Endothelial cell of umbilical vein (primary cell): ENCODE measurements at places on chromosomes 4 and X. TPM values are rescaled to one million over a fixed set of nuclear protein-coding genes. Genes with fewer than 3 reads are reported as not detected.

Gene PRR32
- not detected in 2 replicates for total RNA-seq

GRCh38 chr4:14667624-14668151 lies 334.6 kb upstream of the CPEB2 start:
- no peaks in the 10 kb centered on the region for H3K4me1 ChIP-seq
- no peak overlapping the region for H3K4me3 ChIP-seq
- no peak overlapping the region for H3K27ac ChIP-seq

DNA sequence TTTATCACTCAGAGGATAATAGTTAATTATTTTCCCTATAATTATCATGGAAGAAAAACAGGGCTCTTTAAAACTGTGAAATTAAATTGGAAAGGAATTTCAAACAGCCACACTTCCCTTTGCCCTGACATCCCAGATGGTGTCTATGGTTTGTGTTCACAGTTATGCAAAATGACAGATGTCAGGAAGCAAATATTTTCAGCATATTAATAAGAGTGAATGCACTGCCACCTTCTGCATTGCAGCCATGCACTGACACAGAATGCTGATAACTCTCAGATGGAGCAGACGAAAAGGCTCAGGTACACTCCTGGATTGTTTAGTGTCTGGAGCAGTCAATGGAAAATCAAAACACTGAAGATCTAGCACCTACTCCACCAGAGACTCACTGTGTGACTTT lies 57.6 kb downstream of the RWDD4 start:
- H3K27ac ChIP-seq: no peak overlapping the region
- no peaks in the 10 kb centered on the region for H3K36me3 ChIP-seq
- DNase-seq: no peak
- no peaks in the 10 kb centered on the region for H3K27me3 ChIP-seq
- H3K4me1 ChIP-seq: no peaks in the 10 kb centered on the region
- H3K4me3 ChIP-seq: no peak overlapping the region

- H3K27ac ChIP-seq: no peak overlapping the region
- no peak overlapping the region for H3K4me3 ChIP-seq
- H3K36me3 ChIP-seq: no peaks in the 10 kb centered on the region
- H3K27me3 ChIP-seq: no peaks in the 10 kb centered on the region
- DNase-seq: no peak
- H3K4me1 ChIP-seq: no peaks in the 10 kb centered on the region
Measured at GRCh38 chrX:13271511-13271910, 48.3 kb downstream of the ATXN3L start.

- no peaks in the 10 kb centered on the region for H3K36me3 ChIP-seq
- no peak overlapping the region for H3K27ac ChIP-seq
- H3K27me3 ChIP-seq: no peaks in the 10 kb centered on the region
- no peak for DNase-seq
- no peak overlapping the region for H3K4me3 ChIP-seq
Measured at GRCh38 chrX:13835825-13836224, 18.9 kb upstream of the GPM6B start.

Gene FAM53A
- 1.3 and 1.7 TPM in 2 replicates for total RNA-seq

Gene ADH4
- not detected in 2 replicates for total RNA-seq

GRCh38 chrX:153939573-153939972 lies 4.7 kb upstream of the NAA10 start:
- H3K27ac ChIP-seq: no peak overlapping the region
- no peaks in the 10 kb centered on the region for H3K36me3 ChIP-seq
- peaks cover 3% of the 10 kb centered on the region for H3K4me1 ChIP-seq
- DNase-seq: no peak
- no peaks in the 10 kb centered on the region for H3K27me3 ChIP-seq
- no peak overlapping the region for H3K4me3 ChIP-seq

DNA sequence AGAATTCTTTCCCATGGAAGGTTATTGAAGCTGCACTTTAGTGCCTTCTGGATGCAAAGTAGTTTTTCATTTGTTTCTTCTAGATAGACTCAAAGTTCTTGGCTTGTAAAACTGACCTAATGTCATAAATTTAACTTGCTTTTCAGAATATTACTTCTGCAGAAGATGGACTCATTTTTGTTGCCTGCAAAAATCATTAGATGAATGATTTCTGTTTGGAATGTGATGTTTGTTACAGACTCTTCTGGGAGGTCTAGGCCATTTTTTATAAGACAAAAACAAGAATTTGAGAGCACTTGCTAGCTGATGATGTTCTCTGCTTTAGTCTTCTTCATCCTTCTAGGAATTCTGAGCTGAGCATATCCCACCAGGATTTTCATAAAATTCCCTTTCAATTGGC lies 308.6 kb upstream of the GIMD1 start:
- H3K36me3 ChIP-seq: no peaks in the 10 kb centered on the region
- no peaks in the 10 kb centered on the region for H3K27me3 ChIP-seq
- DNase-seq: no peak
- H3K4me1 ChIP-seq: no peaks in the 10 kb centered on the region

DNA sequence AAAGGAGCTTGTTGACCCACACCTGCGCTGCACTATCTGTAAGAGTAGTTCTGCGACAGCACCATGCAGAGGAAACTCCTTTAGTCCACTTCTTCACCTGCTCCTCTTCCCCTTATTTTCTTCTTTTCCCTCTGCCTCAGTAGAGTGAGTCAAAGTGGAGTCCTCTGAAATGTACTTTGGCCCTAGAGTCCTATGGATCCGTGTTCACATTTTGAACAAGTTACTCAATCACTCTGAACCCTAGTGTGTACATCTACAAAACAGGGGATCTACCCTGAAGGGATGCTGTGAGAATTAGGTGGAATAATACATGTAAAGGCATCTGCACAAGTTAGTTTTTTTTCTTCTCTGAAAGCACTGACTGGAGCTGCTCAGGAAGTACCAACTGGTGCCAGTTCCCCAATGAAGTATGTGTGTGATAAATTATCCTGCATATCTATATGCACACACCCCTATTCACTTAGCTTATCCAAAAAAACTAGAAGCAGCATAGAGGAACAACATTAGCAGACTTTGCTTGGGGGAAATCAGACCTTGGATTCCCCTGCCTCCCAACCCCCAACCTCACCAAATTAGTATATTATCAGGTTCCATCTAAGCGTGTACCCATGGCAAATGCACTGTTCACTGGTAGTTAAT lies 118.5 kb upstream of the FAM9C start:
- no peaks in the 10 kb centered on the region for H3K27me3 ChIP-seq
- H3K27ac ChIP-seq: no peak overlapping the region
- no peaks in the 10 kb centered on the region for H3K36me3 ChIP-seq
- peaks cover 42% of the 10 kb centered on the region for H3K4me1 ChIP-seq
- no peak overlapping the region for H3K4me3 ChIP-seq

Gene NBDY
- total RNA-seq: 57.3 and 62.2 TPM in 2 replicates

DNA sequence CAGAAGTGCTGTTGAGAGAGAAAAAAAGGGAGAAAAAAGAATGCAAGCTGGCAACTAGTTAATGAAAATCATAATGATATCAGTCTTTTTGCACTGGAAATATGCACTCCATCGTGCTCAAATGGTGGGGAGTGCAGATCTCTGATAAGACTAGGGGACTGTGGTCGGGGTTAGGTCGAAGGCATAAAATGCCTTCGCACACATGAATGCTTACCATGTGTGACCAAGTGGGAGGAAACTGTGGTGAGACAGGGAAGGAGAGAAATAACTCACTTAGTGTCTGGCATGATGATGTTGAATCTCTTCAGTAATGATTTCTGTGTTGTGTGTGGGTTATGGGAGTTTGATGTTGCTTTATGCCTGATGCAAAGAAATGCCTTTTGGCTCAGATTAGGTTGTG lies 358.9 kb downstream of the FBXO8 start:
- no peak overlapping the region for H3K4me3 ChIP-seq
- no peak overlapping the region for H3K27ac ChIP-seq
- no peak for DNase-seq
- no peaks in the 10 kb centered on the region for H3K4me1 ChIP-seq
- H3K36me3 ChIP-seq: no peaks in the 10 kb centered on the region

Gene ZNF518B
- total RNA-seq: 28.3 and 33.5 TPM in 2 replicates

DNA sequence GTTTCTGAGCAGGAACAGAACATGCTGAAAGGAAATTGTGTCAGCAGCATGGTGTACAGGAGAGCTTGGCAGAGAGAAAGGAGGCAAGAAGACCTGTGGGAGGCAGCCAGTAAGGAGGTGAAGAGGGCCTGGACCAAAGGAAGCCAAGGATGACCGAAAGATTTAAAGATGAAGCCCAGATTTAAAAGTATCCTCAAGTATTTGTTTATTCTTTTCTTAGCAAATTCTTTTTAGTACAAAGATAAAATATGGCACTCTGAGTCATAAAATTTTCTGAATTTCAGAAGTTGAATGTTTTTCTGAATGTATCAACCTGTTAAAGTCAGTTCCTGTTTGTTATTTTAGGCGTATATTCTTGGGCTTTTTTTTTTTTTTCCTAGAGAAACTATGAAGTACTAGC lies 3.5 kb downstream of the PKD2 start:
- no peak overlapping the region for H3K27ac ChIP-seq
- H3K4me1 ChIP-seq: peaks cover 29% of the 10 kb centered on the region
- no peak overlapping the region for H3K4me3 ChIP-seq

GRCh38 chrX:126815806-126816205 lies 3.7 kb upstream of the PRR32 start:
- no peak overlapping the region for H3K4me3 ChIP-seq
- no peaks in the 10 kb centered on the region for H3K4me1 ChIP-seq
- no peaks in the 10 kb centered on the region for H3K36me3 ChIP-seq
- H3K27me3 ChIP-seq: no peaks in the 10 kb centered on the region

- H3K4me3 ChIP-seq: no peak overlapping the region
- DNase-seq: no peak
- H3K27ac ChIP-seq: no peak overlapping the region
- H3K4me1 ChIP-seq: no peaks in the 10 kb centered on the region
- no peaks in the 10 kb centered on the region for H3K27me3 ChIP-seq
Measured at GRCh38 chrX:40622479-40623138, 619 bp upstream of the MPC1L start.

DNA sequence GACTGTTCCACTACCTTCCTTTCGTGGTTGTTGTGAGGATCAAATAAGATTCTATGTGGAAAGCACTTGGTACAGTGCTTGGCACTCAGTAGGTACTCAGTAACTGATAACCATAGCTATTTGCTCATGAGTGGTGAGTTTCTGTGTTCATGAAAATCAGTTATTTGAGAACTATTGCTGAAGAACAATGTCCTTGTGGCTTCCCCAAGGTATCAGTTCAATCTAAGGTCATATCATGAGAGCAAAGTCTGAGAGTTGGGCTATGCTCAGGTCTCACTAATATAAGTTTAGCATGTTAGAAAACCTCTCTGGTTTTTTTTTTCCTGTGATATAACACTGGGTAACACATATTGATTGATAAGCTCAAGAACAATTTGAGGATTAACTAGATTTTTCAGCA lies 147.8 kb downstream of the GRIA3 start:
- H3K36me3 ChIP-seq: no peaks in the 10 kb centered on the region
- no peaks in the 10 kb centered on the region for H3K27me3 ChIP-seq
- no peaks in the 10 kb centered on the region for H3K4me1 ChIP-seq
- no peak overlapping the region for H3K27ac ChIP-seq
- DNase-seq: no peak
